ENCODE measurements at places on chromosomes 12 and 14.

- no peak for DNase-seq
Measured at GRCh38 chr12:109847142-109847735, 14.0 kb upstream of the TRPV4 start.

DNA sequence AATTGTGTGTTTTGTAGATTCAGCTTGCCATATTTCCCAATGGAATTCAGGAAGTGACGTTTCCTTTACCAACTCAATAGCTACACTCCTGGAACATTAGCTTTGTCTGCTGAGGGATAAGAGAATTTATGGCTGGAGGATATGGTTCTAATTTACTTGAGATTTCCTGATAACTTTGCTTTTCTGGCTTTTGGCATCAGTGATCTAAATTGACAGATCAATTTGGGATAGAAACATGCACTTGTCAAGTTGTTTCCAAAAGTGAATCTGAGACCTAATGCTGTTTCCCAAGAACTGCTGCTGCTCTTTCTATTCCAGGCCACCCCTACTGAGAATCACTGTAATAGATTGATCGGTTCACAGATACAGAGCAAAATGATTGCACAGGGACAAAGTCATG is 43.2 kb downstream of the MGAT4C start:
- DNase-seq: no peak

DNA sequence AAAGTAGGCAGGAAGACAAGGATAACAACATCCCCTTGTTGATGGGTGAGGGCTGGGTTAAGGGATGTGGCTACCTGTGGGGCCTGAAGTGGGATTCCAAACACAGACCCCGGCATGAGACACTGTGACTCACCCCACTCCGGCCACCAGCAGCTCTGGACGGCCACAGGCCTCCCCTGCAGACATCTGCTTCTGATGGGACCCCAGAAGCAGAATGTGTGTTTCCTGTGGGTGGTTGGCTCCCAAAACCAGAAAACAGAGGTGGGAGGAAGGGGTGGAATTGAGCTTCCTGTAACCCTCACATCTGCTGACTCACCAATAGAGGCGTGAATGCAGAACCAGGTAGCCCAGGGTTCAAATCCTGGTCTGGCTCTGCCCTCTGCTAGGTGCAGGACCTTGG is 216.6 kb upstream of the PWP1 start:
- no peak for DNase-seq

DNA sequence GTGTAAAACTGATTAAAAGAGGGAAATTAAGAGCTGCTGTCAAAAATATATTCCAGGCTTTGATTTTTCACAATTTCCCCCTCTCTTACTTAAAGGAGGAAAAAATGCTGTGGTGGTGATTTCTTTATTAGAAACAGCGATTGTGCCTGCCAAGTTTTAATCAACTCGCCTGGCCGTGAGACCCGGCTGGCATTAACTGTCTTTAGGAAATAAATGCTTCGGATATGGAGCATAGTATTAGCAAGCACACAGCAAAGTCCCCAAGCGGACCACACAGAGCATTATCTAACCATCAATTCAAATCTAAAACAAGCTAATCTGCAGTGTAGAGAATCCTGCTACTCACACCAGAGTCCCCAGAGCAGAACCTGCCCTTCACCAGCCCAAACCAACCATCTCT is 457.1 kb downstream of the TMEM132D start:
- no peak for DNase-seq
